ENCODE measurements at places on chromosomes 1 and 21. TPM values are rescaled to one million over a fixed set of nuclear protein-coding genes. Genes with fewer than 3 reads are reported as not detected.

- no peaks in the 10 kb centered on the region for H3K27me3 ChIP-seq
- H3K4me1 ChIP-seq = peaks cover 16% of the 10 kb centered on the region
- no peak overlapping the region for H3K27ac ChIP-seq
- no peak overlapping the region for H3K4me3 ChIP-seq
- no peaks in the 10 kb centered on the region for H3K36me3 ChIP-seq
These were observed 3.7 kb upstream of the JAM2 start for GRCh38 chr21:25635310-25635709.

GRCh38 chr1:220129479-220130210 is 35.7 kb downstream of the IARS2 start:
- peaks cover 40% of the 10 kb centered on the region for H3K36me3 ChIP-seq
- DNase-seq = no peak
- H3K27me3 ChIP-seq = no peaks in the 10 kb centered on the region
- H3K27ac ChIP-seq = no peak overlapping the region

DNA sequence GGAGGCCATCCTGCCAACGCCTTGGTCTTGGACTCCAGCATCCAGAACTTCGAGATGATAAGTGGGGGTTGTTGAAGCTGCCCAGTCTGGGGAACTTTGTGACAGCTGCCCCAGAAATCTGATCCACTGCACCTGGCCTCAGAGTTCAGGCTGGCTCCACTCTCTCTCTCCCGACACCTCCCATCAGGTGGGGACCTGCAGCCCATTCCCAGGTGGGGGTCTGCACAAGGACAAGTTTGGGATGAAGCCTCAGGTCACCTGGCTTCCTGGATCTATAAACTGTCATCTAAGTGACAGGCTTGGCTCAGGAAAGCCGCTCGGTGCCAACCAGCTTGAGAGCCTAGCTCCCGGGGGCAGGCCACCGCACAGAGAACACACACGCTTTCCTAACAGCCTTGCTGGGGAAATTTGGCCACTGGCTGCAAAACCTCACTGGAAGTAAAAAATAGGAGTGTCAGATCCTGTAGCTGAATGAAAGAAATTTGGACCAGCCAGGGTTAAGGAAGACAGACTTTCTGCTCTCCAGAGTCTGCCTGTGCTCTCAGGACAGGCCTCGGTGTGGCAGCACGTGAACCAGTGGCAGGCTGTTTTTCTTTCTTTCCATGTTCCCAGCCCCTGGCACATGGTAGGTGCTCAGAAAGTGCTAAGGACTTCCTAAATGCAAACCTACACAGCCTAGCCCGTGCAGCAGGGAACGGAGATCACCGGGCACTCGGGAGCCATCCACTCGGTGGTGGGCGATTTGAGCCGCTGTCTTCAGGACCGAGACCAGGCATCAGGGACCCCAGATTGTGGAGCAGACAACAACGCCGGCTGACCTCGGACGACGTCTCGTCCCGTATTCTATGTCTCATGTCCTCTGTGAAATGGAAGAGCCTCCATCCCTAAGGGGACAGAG is 42.6 kb upstream of the LBR start:
- no peaks in the 10 kb centered on the region for H3K27me3 ChIP-seq
- no peak for DNase-seq
- no peak overlapping the region for H3K4me3 ChIP-seq

GRCh38 chr1:76568573-76569238 is 298.6 kb upstream of the ST6GALNAC5 start:
- H3K36me3 ChIP-seq = no peaks in the 10 kb centered on the region
- no peaks in the 10 kb centered on the region for H3K4me1 ChIP-seq
- no peak for DNase-seq
- no peak overlapping the region for H3K27ac ChIP-seq
- H3K27me3 ChIP-seq = no peaks in the 10 kb centered on the region
- no peak overlapping the region for H3K4me3 ChIP-seq

- DNase-seq = no peak
- no peaks in the 10 kb centered on the region for H3K4me1 ChIP-seq
- H3K36me3 ChIP-seq = no peaks in the 10 kb centered on the region
These were observed 244.9 kb downstream of the ZNF648 start for GRCh38 chr1:181816608-181817007.

DNA sequence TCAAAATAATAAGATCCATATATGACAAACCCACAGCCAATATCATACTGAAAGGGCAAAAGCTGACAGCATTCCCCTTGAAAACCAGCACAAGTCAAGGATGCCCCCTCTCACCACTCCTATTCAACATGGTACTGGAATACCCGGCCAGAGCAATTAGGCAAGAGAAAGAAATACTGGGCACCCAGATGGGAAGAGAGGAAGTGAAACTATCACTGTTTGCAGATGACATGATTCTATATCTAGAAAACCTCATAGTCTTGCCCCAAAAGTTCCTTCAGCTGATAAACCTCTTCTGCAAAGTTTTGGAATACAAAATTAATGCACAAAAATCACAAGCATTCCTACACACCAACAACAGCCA is 442.7 kb downstream of the PTBP2 start:
- no peak for DNase-seq
- no peak overlapping the region for H3K4me3 ChIP-seq
- no peak overlapping the region for H3K27ac ChIP-seq
- no peaks in the 10 kb centered on the region for H3K36me3 ChIP-seq
- no peaks in the 10 kb centered on the region for H3K27me3 ChIP-seq
- H3K4me1 ChIP-seq = no peaks in the 10 kb centered on the region

DNA sequence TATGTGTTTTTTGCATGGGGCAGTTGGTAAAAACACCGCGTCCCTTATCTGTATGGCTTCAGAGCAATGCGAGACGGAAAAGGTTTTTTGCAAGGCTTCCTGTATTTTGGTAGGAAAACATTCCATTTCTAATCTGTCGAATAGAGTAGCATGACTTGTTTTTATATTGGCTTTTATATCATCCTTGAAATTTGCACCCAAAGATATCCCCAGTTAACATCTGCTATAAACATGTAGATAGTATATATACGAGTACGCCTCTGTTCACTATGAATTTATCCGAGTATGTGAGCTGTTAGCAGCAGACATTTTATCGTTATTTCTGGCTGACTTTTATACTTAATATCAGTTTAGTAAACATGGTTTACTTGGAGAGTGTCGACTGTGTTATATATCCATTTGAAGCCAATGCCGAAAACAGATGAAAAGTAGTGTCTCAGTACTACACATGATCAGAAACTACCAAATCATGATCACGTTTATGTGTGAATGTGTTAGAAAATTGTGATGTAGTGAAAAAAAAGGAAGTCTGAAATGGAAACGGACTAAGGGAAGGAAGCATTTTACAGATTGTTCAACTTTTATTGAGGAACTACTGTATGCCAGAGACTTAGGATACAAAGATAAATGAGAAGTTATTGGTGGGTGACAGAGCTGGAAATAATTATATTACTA is 1.0 kb downstream of the LEPR start:
- H3K4me1 ChIP-seq = peaks cover 3% of the 10 kb centered on the region
- peaks cover 13% of the 10 kb centered on the region for H3K36me3 ChIP-seq
- peak overlapping the region; percentile 98 for H3K4me3 ChIP-seq
- no peaks in the 10 kb centered on the region for H3K27me3 ChIP-seq
- H3K27ac ChIP-seq = peak overlapping the region; percentile 74

The ATP6V1G3 gene
- not detected for total RNA-seq

The PRR9 gene
- not detected for total RNA-seq

The NUP210L gene
- 0.14 TPM for total RNA-seq

The GSTM4 gene
- 28.5 TPM for total RNA-seq

The ZBTB8B gene
- total RNA-seq = not detected

The CFHR2 gene
- total RNA-seq = not detected

All from T-cell (primary cell).